Activated CD8-positive, alpha-beta memory T cell treated with anti-CD3 and anti-CD28 coated beads, Interleukin-2, amount 50 U/mL, for 4 hours (primary cell): ENCODE measurements at places on chromosomes 6 and 20.

DNA sequence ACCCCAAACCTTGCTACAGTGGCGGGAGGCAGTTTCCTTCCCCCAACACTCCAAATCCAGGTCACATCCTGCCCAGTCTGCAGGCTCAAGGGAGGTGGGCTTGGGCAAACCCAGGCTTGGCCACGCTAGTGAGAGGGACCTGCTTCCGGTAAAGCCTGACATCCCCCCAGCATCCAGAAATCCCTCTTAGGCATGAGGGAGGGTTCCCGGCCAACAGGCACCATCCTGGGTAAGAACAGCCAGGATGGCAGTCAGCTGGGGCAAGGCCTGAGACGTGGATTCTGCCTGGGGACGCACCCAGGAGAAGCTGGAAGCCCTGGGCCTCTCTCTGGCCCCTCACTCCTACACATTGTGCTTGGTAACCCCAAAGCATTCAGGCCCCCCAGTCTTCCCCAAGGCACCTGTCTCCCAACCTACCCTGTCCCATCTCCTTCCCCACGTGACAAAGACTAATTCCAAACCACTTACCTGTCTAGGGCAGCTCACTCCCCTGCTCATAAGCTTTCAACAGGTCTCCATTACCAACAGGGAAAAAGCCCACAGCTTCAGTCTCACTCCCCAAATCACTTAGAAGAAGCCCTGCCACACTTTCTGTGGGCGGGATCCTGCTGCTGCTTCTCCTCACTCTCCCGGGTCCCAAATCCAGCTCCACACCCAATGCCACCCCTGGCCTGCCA, 2.1 kb downstream of the C20orf144 start:
- DNase-seq: no peak

GRCh38 chr6:28769626-28770402, 154.0 kb downstream of the TRIM27 start:
- no peak for DNase-seq

DNA sequence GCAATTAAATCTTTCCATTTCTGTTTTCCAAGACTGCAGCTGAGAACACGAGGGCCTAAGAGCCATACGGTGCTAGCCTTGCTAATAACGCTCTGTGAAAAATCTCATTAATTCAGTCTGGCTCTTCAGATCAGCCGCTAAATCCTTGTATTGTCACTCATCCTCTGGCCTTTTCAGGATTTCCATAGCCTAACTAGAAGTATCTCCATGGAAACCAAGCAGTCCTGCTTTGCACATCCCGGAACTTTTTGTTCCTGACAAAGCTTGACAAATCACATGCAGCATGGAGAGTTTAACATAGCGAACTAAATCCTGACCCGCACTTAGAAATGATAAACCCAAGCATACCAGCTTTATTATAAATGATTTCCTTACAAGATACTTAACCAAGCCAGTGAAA, 383.7 kb downstream of the CD83 start:
- DNase-seq: no peak

GRCh38 chr6:137136065-137136464, 37.4 kb downstream of the IL22RA2 start:
- DNase-seq: no peak

GRCh38 chr6:34090529-34090928, 55.4 kb downstream of the GRM4 start:
- no peak for DNase-seq

GRCh38 chr6:112348891-112349635, 1.9 kb downstream of the RFPL4B start:
- DNase-seq: no peak
